Stimulated activated naive CD4-positive, alpha-beta T cell (primary cell): ENCODE measurements at places on chromosomes 1 and 21.

- DNase-seq, result no peak
These were observed 222.1 kb downstream of the COL24A1 start for GRCh38 chr1:85934516-85934915.

DNA sequence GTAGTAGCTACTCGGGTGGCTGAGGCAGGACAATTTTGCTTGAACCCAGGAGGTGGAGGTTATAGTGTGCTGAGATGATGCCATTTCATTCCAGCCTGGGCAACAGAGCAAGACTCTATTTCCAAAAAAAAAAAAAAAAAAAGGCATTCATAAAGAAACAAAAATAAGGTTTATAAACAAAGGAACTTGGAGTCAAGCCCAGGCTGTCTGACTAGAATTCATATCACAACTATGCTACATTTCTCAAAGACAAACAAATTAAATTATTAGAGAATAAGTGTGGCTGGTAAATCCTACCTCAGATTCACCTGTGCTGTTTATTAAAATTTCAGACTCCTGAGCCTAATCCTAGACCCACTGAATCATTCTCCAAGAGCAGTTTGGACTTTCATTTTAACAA lies 4.2 kb downstream of the GCLM start:
- no peak for DNase-seq

- DNase-seq, result no peak
These were observed 53.1 kb downstream of the LMX1A start for GRCh38 chr1:165303386-165303785.

- DNase-seq, result no peak
These were observed 96.0 kb upstream of the TRABD2B start for GRCh38 chr1:48093147-48093546.

GRCh38 chr1:214438530-214438929 lies 112.9 kb downstream of the PTPN14 start:
- DNase-seq, result no peak

DNA sequence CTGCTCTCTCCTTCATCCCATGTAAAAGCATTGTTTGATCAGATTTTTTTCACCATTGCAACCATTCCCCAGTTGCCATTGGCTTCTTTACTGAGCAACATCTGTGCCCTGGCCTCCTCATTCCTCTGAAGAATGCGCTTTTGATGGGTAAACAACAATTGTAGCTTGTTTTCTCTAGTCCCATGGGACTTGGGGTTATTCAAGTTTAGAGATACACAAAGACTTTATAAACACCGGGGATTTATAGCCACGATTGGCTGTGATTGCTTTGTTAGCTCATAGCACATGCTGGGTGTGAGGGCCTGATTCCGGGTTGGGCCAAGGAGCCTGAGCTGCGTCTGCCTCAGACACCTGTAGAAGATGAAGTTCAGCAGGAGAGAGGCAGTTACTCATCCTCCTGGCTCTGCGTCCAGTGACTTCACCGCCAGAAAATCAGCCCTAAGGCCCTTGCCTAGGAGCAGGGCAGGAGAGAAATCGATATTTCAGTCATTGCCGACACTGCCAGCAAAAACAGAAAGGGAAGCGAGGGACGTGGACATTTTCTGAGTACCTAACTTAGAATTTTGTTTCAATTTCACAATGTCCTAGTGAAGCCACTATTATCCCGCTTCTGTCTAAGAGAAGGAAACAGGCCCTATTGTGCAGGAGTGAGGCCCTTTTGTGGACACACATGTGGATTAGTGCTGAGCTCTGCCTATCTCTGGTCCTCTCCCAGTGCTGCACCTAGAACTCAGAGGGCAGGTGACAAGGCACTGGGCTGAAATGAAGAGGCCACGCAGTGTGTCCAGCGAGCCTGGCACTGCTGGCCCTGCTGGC lies 159.8 kb upstream of the USP24 start:
- DNase-seq, result no peak

- DNase-seq, result no peak
These were observed 1267.8 kb downstream of the PLA2G4A start for GRCh38 chr1:188096521-188096920.

- DNase-seq, result no peak
These were observed 607.0 kb downstream of the NPHP4 start for GRCh38 chr1:5385096-5385799.

GRCh38 chr1:3018576-3018975 lies 2.7 kb upstream of the ACTRT2 start:
- DNase-seq, result no peak

- no peak for DNase-seq
These were observed 1036.4 kb downstream of the ADGRL2 start for GRCh38 chr1:82836973-82837680.

- no peak for DNase-seq
These were observed 60.6 kb downstream of the WNT9A start for GRCh38 chr1:227886993-227887696.

DNA sequence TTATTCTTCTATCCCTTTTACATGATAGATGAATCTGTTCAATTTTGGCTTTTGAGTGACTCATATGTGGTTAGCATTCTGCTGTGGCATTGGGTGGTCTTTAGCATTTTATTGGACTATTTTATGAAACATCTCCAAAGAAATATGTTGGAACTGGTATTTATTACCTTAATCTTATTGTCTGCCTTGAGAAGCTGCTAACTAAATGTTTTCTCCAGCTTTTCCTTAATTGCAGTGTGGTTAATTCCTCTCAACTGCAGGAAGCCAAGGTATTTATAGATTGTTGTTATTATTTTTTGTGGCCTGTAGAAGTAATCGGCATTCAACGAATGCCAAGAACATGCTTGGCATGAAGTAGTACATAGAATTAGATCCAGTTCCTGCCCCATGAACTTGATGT lies 64.1 kb downstream of the NOS1AP start:
- no peak for DNase-seq
